ENCODE measurements at places on chromosomes 11 and 22. TPM values are rescaled to one million over a fixed set of nuclear protein-coding genes. Genes with fewer than 3 reads are reported as not detected.

DNA sequence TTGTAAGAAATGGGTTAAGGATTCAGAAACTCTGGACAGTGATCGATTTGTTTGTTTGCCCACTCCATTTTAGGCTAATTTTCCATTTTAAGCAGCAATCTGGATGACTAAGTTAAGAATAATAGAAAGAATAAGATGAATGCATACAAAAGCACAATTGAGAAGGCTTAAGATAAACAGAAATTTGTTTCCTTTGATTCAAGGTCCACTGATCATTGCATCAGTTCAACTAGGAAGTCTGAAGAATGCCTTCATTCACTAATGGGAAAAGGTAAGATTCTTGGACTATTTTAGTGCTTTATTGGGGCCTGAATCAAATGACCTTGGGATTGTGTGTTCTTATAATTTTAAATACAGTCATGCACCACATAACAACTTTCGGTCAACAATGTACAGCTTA, 140.8 kb downstream of the CADM1 start:
- no peak for DNase-seq

DNA sequence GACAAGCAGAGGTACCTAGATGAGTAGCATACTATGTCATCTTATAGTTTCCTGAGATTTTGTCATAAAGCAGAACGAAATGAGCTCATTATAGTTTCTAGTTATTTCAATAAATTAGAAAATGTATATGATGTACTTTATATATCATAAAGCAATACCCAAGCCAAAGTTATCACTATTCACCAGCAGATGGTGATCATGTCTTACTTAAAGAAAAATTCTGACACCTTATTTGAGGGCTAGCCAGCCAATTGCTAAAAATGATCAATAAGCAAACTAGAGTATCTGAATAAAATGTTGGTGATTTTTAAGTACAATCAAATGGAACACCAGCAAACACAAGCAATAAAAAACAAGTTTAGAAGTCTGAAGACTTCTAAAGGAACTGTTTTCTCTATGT, 44.1 kb downstream of the RSF1 start:
- DNase-seq = no peak

DNA sequence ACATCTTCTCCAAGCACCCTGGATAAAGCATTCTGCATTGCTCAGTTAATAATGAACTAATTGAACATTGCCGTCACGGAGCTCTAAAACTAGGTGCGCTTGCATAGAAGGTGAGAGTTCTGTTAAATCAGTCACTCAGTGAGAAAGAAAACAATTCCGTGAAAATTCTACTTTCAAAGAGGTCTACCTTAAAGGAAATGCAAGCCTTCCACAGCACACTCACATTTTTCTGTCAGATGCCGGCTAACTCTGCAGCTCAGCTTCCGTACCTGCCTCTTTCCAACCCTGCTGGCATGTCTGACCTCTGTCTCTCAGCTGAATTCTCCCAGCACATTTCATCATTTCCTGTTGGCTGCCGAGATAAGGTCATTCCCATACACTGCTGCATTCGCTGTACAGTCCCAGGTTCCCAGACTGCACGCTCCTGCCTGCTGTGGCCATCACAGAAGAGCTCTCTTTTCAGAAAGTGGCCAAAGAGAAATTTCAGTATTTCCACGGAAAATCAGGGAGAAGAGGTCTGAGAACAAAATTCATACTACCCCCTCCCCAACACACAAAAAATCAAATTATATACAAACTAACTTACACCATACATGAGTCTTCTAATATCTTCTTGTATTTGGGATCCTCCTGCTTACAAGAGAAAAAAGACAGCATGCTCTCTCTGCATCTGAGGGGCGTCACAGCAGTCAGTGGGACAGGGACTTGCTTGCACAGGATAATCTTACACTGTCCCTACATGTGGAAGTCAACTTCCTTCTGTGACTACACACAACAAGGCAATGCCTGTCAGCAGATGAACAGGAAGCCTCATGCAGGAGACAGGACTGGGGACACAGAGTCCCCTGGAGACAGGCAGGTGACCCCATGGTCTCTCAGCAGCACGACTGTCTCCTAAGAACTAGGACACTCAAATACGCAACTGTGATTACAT, 55.1 kb downstream of the PACSIN2 start:
- no peak for DNase-seq

- no peak for DNase-seq
Observed at GRCh38 chr11:58068655-58069054, 37.9 kb downstream of the OR6Q1 start.

APOBEC3B gene
- not detected for total RNA-seq

DNA sequence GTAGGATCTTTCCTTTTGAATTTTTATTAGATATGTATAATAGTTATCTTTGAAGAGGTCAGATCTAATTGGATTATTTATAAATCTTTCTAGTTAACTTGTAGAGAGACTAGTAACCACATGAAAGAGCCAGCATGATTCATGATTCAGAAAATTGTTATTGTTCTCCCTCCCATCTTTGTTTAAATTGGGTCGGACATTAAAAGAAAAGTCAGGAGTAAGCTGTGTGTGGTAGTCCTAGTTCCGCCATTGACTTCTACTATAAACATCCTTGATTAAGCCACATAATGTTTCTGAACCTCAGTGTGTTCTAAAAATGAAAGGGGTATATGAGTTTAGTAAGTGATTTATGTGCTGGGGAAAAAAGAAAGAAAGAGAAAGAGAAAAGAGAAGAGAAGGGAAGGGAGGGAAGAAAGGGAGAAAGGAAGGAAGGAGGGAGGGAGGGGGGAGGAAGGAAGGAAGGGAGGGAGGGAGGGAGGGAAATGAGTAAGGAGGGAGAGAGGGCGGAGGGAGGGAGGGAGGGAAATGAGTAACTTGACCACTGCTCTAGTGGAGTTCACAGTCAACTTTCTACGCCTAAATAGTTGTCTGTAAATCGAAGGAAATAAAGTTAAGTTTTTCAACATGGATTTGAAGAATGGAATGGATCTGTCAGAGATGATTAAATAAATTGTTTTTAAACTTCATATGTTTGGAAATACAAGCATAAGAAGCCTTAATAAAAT, 32.9 kb downstream of the SIK2 start:
- DNase-seq = no peak

DNA sequence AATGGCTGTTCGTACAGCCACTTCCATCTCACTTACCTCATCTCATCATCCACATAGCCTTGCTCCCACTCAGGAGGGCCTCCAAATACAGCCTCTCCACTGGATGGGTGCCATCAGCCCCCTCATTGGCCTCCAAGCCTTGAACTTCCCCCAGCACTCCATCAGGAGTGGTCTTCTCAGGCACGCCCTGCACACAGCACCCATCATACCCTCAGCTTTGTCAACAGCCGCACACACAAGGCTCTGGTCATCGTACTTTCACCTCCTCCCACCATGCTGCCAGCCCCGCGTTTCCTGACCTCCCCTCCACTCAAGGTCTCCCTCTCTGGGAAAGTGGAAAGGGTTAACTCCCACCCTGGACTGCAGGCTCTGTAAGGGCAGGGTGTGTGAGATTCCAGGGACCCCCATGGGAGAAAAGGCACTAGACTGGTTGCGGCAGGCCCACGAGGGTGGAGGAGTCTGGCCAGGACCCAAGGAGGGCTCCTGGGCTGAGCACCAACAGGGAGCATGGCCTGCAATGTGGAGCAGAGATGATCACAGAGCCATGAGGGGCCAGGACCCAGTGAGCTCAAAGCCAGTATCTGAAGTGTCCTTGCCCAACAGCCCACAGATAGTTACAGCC, 21.0 kb upstream of the SCARF2 start:
- DNase-seq = no peak

DNA sequence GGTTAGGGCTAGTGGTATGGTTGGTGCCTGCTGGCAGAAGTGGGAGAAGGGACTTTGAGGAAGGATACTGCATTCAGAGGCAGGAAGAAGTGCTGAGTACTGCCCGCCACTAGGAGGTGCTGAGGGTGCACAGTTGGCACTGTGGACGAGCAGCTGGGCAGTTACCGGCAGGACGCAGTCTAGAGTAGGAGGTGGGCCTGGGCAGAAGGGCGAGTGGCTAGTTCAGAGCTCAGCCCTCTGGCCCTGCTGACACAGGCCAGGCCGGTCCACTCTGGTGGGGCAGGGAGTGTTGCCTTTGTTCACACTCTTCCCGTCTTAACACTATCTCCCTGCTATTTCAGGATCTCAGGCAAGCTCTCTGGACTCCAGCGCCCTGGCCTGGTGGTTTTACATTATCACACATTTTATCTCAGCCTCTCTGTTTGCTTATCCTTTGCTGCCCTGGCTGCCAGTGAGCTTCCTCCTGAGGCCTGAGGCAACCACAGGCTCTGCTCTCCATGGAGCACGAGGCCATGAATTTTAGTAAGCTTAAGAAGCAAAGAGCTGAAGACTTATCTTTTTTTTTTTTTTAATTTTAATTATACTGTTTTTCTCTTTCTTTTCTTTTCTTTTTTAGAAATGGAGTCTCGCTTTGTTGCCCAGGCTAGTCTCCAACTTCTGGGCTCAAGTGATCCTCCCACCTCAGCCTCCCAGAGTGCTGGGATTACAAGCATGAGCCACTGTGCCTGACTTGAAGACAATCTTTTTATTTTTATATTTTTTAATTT, 26.9 kb downstream of the SNAP29 start:
- DNase-seq = peak; percentile 50

DNA sequence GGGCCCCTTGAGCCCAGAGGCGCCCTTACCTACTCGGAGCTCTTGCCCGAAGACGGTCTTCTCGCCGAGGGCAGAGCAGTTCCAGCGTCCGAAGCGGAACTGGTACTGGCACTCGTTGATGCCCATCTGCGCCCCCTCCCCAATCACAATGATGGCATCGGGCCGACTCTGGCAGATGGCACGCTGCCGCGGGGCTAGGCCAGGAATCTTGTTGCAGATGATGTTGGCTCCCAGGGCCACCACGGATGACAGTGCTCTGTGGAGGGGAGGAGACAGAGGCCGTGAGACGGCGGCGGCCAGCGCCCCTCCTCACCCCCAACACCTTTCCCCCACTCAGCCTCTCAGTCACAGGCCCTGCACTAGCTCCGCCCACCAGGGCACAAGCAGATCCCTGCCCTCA, 27.1 kb downstream of the WNT7B start:
- DNase-seq = no peak

GRCh38 chr22:48921411-48921903, 906.2 kb downstream of the BRD1 start:
- peak; percentile 58 for DNase-seq

DNA sequence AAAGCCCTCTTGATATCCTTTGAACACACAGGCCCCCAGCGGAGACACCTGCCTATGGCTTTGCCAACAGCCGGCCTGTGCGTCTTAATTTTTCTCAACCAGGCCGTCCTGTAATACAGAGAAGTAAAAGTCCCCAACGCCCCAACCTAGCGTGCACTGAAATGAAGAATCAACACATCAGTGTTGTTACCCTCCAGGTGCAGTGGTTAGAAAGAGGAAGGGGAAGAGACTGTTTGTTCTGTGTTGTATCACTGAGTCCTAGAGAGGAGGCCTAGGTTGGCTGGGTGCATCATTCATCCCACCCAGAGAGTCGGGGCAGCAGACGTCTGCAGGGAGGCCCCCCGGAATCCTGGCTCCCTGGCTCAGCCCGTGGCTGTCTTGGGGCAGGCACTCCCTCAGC, 25.7 kb downstream of the SGSM1 start:
- no peak for DNase-seq

DNA sequence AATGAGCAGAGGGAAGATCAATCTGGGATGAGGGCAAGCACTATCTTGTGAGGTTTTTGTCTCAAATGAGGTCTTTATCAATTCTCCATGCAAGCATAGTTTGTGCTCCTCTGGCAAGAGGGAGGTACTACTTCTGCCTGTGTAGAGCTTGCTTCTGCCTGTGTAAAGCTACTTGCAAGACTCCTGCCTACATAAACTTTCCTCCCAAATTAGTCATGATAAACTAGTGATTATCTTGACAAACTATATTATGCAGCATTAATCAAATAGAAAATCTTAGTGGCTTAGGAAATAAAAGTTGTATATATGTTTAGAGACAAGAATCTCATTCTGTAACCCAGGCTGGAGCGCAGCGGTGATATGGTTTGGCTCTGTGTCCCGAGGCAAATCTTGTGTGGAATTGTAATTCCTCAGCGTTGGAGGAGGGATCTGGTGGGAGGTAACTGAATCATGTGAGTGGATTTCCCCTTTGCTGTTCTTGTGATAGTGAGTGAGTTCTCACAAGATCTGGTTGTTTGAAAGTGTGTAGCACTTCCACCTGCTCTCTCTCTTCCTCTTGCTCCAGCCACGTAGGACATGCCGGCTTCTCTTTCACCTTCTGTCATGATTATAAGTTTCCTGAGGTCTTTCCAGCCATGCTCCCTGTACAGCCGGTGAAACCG, 8.0 kb upstream of the MMP10 start:
- DNase-seq = no peak

DNA sequence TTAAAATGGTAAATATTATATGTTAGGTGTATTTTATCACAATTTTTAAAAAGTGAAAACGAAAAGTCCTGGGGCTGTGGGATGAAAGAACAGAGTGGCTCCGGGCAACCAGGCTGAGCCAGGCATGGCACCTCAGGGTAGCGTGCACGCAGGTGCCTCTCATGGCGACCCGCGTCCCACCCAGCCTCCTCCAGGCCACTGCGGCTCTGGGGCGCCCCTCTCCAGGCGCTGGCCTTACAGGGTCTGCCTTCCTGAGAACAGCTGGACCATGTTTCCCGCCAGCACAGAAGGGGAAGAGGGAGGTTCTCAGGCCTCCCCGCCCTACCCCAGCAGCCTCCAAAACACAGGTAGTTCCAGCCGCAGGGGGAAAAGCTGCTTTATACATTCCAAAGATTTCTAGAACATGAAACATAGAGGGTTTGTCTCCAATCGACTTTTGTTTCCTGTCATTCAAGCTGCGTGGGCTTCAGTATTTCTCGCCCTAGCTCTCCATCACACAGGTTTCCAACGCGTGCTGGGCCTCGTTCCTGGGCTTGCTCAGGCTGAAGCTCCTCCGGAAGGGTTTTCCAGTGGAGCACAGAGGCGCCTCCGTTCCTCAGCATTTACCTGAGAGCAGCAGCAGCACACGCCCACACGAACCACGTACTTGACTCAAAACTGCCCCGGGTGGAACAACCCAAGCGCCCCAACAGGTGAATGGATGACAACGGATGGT, 10.5 kb downstream of the EHD1 start:
- no peak for DNase-seq

GRCh38 chr11:1933416-1934334, 13.5 kb upstream of the MRPL23 start:
- DNase-seq = no peak

TRAPPC4 gene
- 63.9 TPM for total RNA-seq

DNA sequence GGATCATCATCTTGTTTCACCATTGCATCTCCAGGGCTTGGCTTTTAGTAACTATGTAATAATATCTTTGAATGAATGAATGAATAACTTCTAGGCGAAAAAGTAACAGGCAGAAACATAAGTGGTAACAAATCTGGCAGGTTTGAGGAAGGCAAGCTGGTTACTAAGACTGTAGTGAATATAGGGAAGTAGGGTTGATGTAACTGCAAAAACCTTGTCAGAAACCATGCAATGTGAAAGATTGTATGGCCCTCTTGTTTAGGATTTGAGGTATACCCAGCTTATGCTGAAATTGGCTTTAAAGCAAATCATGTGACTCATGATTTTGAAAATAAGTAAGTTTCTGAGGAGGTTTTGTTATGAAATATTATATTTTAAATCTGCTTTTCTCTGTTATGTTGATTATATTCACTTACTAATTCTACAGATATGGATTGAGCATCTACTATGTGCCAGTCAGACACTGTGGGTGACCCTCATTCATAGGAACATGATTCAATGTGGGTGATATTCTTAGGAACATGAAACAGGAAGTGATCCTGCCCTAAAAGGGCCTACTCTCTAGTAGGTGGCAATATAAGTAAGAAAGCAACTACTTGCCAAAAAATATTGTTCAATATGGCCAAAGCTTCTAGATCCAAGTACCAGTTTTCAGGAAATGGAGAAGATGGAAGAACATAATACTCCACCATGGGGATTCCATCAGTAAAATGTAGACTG, 115.5 kb upstream of the CCDC90B start:
- no peak for DNase-seq

All from occipital lobe (tissue), 3 donors.